ENCODE measurements at places on chromosomes 16 and 17. TPM values are rescaled to one million over a fixed set of nuclear protein-coding genes. Genes with fewer than 3 reads are reported as not detected.

- no peak for DNase-seq
Measured at GRCh38 chr16:17160285-17160853, 310.4 kb downstream of the XYLT1 start.

DNA sequence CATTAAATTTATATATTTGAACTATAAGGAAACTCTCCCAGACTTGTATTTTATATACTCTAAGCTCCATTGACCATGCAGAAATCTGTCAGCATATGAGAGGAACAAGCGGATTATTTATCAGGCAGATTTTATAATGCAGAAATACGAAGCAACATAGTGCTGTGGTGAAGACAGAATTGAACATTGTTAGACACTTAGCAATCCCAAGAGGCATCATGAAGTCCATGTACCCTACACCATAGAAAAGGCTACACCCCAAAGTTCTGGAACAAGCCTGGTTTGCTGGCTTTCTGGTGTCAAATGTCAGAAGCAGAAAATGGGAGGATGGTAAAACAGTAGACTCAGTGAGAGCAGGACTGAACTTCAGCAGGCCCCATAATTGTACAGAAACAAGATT is 241.1 kb downstream of the PRKCA start:
- no peak for DNase-seq

GRCh38 chr16:30457743-30458560 is 12.3 kb upstream of the SEPHS2 start:
- no peak for DNase-seq

DNA sequence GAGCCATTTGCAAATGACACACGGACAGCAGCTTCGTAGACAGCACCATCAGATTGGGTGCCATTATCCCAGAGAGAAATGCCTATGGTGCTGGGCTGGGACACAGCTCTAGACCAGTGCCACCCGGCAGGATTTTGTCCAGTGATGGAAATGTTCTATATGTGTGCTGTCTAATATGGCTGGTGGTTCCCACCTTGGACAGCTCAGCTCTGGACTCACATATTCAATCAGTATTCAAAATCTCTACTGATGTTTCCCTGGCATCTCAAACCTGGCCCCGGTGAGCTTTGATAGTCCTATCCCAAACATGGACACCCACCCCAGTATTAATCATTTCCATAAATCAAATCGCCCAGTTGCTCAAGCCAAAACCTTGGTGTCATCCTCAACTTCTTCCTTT is 23.0 kb downstream of the FA2H start:
- no peak for DNase-seq

DNA sequence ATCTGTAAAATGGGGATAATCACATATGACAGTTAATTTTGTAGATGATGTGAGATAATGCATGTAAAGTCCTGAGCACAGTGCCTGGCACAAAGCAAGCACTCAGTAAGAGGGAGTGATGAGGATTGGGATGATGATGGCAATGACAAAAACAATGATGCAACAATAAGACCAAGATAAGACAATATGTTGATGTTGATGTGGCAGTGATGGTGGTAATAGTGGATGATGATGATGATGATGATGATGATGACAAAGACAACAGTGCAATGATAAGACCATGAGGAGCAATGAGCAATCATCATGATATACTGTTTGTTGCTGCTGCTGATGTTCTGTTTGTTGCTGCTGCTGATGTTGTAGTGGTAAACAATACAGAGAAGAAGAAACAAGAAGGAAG is 344.1 kb downstream of the NPIPA8 start:
- no peak for DNase-seq

- DNase-seq: no peak
Measured at GRCh38 chr17:67912656-67913055, 83.6 kb downstream of the C17orf58 start.

GRCh38 chr17:48996722-48997102 is 473 bp upstream of the IGF2BP1 start:
- DNase-seq: no peak

DNA sequence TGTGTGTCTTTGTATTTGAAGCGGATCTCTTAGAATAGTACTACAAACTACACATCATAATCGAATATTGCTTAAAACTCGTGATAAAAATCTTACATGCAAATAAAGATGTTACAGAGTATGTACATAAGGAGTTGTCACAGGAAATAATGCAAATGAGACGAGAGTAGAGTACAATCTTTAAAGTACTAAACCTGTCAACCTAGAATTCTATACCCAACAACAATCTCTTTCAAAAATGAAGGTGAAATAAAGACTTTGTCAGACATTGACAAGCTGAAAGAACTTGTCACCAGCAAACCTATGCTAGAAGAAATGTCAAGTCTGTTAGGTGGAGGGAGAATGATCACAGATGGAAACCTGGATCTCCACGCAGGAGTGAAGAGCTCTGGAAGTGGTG is 83.7 kb upstream of the GNG13 start:
- DNase-seq: no peak

- no peak for DNase-seq
Measured at GRCh38 chr17:61185385-61185784, 214.3 kb upstream of the TBX2 start.

- DNase-seq: no peak
Measured at GRCh38 chr17:63434951-63435571, 11.0 kb downstream of the CYB561 start.

GRCh38 chr17:19024101-19025078 is 19.8 kb upstream of the FAM83G start:
- no peak for DNase-seq

- DNase-seq: peak; percentile 94
Measured at GRCh38 chr17:80456465-80457235, 19.8 kb downstream of the NPTX1 start.

- DNase-seq: no peak
Measured at GRCh38 chr17:17560975-17561374, 30.5 kb downstream of the PEMT start.

DNA sequence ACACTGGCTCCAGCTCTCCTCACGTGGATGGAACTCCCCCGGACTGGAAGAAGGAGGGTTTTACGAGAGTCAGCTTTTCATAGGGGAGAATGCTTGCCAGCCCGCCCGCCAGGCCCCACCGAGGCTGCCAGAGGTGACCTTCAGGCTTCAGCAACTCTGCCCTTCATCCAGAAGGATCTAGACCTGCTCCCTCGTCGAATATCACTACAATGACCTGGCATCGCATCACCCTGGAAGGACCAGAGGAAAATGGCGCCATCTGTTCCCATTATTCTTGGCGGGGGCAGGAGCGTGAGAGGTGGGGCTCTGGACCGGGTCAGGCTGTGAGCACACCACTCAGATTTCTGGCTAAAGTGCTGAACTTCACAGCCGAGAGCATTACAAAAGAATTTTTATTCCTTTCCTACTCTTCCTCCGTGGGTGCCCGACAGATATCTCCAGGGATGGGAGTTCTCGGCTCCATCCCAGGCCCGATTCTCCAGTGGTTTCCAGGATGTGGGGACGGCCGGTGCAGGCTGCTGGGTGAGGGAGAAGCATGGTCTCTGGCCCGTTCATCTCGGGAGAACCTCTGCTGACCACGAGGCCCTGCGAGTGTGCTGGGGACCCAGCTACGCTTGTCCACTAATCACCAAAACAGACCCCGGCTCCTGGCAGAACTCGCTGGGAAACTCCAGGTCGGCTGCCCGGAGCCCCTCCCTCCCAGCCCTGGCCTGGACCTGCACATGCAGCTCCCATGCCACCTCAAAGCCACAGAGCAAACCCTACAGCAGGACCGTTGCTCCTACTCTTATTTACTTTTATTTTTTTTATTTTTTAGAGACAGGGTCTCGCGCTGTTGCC is 36.8 kb upstream of the ZNF469 start:
- no peak for DNase-seq

- DNase-seq: no peak
Measured at GRCh38 chr17:75831032-75831571, 13.1 kb downstream of the UNC13D start.

- no peak for DNase-seq
Measured at GRCh38 chr16:75288596-75289120, 37.2 kb upstream of the BCAR1 start.

GRCh38 chr16:68447653-68448359 is 502 bp downstream of the SMPD3 start:
- no peak for DNase-seq

GRCh38 chr16:3065069-3065741 is at the start of gene IL32:
Gene IL32, plus strand, starts transcription at chr16:3065640. Its CDS starts 172 bp downstream, at chr16:3065812.
- DNase-seq: peak; percentile 89

- DNase-seq: no peak
Measured at GRCh38 chr16:11610580-11610979, 23.9 kb upstream of the LITAF start.

GRCh38 chr17:41212524-41213169 is 13.8 kb upstream of the KRTAP9-2 start:
- no peak for DNase-seq

DNA sequence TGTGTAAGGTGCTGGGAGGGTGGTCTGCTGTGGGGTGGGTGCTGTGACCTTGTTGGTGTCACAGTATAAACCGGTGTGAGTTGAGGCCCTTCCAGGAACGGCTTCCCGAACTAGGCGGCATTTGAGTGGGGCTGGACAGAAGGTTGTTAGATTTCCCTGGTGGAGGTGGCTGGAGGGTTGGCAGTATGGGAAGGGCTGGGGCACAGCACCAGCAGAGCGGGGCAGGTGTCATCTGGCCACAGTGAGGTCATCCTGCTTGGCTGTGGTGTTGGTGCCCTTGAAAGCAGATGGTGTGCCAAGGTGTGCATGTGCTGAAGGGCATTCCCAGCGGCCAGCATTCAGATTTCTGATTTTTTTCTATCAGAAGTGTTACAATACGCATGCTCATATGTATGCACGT is 28.1 kb downstream of the BANP start:
- DNase-seq: no peak

DNA sequence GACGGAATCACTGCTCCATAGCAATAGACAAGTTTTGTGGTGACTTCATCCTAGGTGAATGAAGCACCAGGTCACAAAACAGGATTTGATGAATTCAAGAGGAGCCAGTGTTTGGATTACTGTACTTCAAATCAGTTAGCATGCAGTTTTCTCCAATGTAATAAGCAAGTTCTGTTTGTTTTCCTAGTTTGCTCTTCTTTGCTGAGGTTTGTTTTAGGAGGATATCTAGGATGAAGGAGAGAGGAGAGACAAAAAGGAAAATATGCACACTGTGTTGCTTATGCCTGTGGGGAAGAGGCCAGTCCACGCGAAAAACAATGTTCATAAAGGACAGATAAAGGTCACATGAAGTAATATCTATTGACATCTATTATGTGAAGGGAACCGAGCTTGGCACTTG is 9.0 kb downstream of the KRT37 start:
- DNase-seq: no peak

GRCh38 chr17:21275047-21275578 is 9.4 kb upstream of the MAP2K3 start:
- DNase-seq: peak; percentile 99

DNA sequence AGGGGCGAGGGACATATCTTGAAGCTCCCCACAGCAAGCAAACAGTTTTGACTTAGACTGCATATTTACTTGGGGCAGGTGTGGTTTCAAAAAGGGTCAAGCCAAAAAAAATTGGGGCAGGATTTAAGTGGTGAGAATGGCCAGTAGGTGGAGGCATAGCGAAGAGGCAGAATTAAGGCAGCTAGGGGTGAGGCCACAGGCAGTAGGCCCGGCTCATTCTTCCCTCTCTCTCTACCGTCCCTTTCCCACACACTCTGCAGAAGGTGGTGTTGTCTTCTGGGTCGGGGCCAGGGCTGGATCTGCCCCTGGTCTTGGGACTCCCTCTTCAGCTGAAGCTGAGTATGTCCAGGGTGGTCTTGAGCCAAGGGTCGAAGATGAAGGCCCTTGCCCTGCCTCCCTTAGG is 2.6 kb downstream of the SHBG start:
- peak; percentile 48 for DNase-seq

- no peak for DNase-seq
Measured at GRCh38 chr16:3171181-3171854, 16.7 kb upstream of the OR1F1 start.

DNA sequence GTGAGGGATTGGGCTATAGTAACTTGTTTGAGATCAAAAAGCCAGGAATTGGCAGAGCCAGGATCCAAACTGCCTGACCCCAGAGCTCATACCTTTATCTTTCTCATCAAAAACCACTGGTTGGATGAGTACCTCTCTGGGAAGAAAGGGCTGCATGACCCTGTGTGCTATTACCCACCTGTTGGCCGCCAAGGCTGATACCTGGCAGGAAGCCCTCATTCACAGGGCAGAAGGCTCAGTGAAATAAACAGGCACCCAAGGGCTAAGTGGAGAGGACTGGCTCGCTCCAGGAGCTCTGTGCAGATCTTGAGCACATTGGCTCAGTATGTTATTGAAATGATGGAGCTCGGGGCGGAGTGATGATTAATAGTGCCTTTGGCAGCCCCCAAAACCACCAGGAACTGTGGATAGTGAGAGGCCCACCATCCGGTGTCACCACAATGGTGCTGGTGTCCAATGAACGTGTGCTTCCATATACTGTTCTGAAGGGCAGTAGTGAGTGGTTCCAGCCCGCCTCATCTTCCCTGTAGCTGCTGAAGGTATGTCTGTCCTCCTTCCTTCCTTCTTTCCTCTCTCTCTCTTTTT is 197.6 kb downstream of the MSI2 start:
- no peak for DNase-seq

DNA sequence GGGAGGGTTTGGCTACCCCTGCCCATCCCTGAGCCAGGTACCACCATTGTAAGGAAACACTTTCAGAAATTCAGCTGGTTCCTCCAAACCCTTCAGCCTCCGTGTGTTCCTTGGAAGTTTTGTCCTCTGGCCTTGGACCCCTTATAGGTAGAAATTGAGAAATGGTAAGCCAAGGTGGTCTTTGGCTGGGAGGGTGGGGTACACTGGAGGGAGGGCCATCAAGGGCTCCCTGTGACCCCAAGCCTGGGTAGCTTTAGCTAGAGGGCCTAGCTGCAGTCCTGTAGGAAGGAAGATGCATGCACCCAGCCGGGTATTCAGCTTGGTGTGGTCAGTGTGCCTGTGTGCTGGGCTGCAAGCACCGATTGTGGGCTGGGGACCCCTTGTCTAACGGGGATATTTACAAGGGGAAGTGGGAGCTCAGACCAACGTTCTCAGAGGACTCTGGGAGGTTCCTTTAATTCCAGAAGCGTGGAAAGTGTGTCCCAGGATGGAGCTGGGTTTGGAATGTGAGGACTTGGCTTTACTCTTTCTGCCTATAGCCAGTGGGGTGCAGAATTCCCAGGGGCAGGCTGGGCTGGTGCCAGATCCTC is 6.8 kb downstream of the NAT9 start:
- DNase-seq: no peak

The DOC2B gene
- not detected for total RNA-seq

The DNAI2 gene
- total RNA-seq: not detected

The KCNJ2 gene
- total RNA-seq: 0.16 TPM

The NUPR1 gene
- total RNA-seq: not detected

The MFAP4 gene
- total RNA-seq: 82.5 TPM

The KCTD19 gene
- total RNA-seq: not detected

The SMG1 gene
- 41.1 TPM for total RNA-seq

The TPSB2 gene
- not detected for total RNA-seq

The EPX gene
- not detected for total RNA-seq

The MOSMO gene
- 12.1 TPM for total RNA-seq

The CYBA gene
- total RNA-seq: 0.24 TPM

The ASPHD1 gene
- total RNA-seq: 0.35 TPM

The CCNF gene
- 54.8 TPM for total RNA-seq

Data from SJCRH30 (cell line).